ENCODE measurements at places on chromosomes 2 and 18. TPM values are rescaled to one million over a fixed set of nuclear protein-coding genes. Genes with fewer than 3 reads are reported as not detected.

GRCh38 chr2:2010251-2010650 lies 265.9 kb upstream of the PXDN start:
- DNase-seq = no peak

- no peak for DNase-seq
These were observed 5.1 kb downstream of the TRIB2 start for GRCh38 chr2:12721566-12722446.

Gene CWC22
- total RNA-seq = 24.2 TPM

Gene ACSL3
- 76.0 TPM for total RNA-seq

- no peak for DNase-seq
These were observed 53.2 kb downstream of the FEZ2 start for GRCh38 chr2:36544638-36545338.

DNA sequence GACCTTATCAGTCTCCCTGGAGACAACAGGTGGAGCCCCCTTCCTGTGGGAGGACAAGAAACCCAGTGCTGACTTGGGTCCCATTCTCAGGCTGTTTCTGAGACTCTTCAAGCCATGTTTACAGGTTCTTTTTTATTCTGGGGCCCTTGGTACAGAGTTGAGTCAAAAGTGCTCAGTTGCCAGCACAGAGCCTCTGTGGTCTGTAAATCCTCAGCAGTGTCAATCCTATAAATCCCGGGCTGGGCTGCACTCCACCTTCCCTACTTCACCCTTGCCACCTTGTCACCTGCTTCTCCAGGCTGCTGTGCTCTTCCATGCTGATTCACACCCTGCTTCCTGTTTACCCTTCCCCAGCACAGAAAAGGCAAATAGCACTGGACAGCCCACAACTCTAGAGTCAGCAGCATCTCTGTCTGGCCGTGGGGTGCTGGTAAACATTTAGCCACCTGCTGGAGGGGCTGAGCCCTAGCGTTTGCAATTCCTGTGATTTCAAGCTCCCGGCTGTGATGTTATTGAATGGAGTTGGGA lies 74.7 kb downstream of the TNFRSF11A start:
- DNase-seq = no peak

GRCh38 chr2:169838743-169839489 lies 11.7 kb downstream of the UBR3 start:
- no peak for DNase-seq

GRCh38 chr2:144509001-144509878 lies 10.7 kb downstream of the ZEB2 start:
- no peak for DNase-seq

DNA sequence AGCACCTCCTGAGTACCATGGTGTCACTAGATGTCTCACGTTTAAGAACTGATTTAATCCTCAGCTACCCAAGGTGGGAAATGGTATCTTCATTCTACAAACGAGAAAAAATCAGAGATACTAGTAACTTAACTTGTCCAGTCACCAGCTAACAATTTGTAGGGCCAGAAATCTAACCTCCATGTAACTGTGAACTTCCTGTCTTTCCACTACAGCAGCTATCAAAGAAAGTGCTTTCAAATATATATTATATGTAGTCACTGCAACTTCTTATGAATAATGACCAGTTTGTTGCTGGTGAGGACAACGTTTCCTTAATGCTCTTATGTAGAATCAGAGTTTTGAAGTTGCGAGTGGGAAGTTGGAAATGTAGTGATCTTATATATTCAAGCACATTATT lies 1.9 kb downstream of the REV1 start:
- DNase-seq = no peak

Gene RIT2
- total RNA-seq = not detected

Gene TGFBRAP1
- 53.2 TPM for total RNA-seq

- DNase-seq = no peak
These were observed 1.0 kb downstream of the LIMS1 start for GRCh38 chr2:108535357-108535631.

Gene LYG1
- total RNA-seq = 1.8 TPM

DNA sequence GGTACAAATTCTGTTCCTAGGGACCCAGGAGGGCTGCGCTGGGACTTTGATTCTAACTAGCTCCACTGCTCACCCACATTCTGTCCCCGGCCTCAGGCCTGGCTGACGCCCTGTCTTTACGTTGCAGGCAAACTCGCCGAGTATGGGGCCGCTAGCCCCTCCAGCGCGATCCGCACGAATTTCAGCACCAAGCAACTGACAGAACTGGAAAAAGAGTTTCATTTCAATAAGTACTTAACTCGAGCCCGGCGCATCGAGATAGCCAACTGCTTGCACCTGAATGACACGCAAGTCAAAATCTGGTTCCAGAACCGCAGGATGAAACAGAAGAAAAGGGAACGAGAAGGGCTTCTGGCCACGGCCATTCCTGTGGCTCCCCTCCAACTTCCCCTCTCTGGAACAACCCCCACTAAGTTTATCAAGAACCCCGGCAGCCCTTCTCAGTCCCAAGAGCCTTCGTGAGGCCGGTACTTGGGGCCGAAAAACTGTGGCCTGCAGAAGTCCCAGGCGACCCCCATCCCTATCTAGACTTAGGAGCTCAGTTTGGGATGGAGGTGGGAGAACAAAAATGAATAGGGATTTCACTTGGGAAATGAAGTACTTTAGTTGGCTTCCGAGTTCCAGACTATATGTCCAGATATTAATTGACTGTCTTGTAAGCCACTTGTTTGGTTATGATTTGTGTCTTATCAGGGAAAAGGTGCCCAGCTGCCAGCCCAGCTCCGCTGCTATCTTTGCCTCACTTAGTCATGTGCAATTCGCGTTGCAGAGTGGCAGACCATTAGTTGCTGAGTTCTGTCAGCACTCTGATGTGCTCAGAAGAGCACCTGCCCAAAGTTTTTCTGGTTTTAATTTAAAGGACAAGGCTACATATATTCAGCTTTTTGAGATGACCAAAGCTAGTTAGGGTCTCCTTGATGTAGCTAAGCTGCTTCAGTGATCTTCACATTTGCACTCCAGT lies 1.5 kb downstream of the HOXD1 start:
- no peak for DNase-seq

DNA sequence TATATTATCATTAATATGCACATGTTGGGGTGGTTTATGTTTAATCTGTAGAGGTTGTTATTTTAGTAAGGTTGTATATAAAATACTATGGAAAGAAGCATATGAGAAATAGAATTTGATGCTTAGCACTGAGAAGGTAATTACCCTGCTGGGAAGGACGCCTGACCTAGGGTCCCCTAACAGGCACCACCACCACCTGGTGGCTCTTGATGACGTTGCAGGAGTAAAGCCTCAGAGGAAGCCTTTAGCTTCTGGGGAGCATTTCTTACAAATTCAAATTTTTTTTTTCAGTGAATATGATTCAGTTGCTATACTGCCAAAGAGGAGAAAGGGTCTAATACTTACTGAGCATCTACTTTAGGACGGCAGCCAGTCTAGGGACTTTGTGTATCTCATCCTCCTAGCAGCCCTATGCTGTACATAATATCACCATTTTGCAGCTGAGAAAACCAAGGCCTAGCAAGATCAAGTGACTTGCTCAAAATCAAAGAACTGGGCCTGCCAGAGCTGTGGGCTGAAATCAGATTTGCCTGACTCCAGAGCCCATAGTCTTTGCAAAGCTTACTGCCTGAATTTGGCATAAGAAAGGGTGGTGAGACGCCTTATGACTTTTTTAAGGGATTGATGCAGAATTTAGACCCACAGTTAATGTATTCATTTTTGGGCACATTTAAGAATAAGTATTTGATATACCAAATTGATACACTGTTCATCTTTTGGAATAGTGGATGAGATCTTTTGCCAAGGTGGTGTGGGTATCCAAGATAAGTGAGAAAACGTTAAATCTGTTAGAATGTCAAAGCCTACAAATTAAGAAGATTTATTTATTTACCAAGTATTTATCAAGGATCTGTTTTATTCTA lies 78.8 kb upstream of the GAREM1 start:
- DNase-seq = peak; percentile 60

DNA sequence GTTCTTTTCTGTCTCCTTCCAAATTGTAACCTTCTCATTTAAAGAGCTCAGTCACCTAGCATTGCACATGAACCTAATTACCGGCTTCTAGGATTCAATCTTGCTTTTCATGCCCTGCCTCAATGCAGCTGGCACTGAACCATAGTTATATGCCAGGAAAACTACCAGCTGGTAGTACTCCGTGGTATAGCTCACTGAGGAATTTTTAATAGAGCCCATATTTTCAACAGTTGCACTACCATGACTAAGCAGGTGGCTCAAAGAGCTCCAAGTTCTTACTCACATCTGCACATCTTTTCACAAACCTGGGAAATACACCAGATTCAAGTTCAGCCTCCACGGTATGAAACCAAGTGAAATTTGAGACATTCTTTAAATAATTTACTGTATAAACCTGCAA lies 363.5 kb downstream of the GRB14 start:
- DNase-seq = no peak

GRCh38 chr18:28412521-28412920 lies 235.6 kb upstream of the CDH2 start:
- DNase-seq = no peak

DNA sequence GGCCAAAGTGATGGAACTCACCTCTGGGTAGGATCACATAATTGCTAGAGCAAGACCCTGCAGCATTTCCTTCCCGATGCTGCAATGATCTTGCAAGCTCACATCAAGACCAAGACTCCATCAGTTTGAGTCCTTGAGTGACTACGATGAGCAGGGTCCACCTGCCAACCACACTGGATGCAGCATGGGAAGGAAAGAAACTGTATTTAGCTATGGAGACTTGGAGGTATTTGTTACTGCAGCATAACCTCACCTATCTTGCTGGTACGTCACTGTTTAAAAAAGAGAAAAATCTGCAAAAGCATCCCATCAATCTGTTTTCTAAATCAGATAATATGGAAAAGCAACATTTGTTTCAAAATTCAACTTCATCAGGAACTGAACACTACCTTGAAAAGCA lies 2.5 kb downstream of the RNF152 start:
- no peak for DNase-seq

GRCh38 chr2:213238753-213239495 lies 45.3 kb upstream of the SPAG16 start:
- DNase-seq = peak; percentile 38

Gene ITGB6
- 13.7 TPM for total RNA-seq

DNA sequence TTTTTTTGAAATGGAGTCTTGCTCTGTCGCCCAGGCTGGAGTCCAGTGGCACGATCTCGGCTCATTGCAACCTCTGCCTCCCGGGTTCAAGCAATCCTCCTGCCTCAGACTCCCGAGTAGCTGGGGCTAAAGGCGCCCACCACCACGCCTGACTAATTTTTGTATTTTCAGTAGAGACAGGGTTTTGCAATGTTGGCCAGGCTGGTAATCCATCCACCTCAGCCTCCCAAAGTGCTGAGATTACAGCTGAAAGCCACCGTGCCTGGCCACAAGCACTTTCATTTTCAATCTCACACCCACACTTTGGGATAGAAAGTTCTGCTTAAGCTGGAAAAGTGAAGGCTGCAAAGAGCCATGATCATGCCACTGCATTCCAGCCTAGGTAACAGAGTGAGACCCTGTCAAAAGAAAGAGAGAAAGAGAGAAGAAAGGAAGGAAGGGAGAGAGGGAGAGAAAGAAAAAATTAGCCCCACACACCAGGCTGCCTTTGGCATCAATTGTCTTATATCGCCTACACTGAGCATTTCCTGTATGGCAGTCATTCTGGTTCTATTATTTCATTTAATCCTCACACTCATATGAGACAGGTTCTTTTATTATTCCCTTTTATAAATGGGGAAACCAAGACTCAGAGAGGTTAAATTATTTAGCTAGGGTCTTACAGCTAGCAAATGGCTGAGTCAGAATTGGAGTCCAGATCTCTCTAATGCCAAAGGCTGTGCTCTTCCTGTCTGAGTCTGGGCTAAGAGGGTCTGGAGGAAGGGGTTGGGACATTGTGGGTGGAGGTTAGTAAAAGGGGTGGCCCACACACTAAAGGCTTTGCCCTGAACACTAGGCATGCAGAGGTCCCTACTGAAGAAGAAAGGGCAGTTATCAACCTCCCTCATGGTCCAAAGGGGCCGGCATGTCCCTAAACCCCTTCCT lies 37.9 kb upstream of the PKDCC start:
- peak; percentile 3 for DNase-seq

DNA sequence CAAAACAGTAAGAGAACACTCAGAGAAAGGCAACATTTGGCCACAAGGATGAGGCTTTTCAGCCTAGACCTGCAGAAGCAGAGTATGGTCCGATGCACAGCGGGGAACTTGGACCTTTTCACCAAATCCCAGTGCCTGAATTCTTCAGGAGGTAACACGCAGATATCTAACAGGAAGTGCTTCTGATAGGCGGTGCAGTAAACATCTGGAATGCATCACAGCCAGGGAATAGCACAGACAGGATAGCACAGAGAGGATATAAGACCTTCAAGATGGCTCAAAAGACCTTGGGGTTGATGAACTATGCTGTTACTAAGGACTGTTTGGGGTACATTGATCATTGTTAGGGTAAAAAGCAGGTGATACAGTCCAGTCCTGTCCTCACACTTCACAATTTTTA lies 1.7 kb downstream of the TMEM127 start:
- no peak for DNase-seq

Gene ID2
- total RNA-seq = 226 TPM

DNA sequence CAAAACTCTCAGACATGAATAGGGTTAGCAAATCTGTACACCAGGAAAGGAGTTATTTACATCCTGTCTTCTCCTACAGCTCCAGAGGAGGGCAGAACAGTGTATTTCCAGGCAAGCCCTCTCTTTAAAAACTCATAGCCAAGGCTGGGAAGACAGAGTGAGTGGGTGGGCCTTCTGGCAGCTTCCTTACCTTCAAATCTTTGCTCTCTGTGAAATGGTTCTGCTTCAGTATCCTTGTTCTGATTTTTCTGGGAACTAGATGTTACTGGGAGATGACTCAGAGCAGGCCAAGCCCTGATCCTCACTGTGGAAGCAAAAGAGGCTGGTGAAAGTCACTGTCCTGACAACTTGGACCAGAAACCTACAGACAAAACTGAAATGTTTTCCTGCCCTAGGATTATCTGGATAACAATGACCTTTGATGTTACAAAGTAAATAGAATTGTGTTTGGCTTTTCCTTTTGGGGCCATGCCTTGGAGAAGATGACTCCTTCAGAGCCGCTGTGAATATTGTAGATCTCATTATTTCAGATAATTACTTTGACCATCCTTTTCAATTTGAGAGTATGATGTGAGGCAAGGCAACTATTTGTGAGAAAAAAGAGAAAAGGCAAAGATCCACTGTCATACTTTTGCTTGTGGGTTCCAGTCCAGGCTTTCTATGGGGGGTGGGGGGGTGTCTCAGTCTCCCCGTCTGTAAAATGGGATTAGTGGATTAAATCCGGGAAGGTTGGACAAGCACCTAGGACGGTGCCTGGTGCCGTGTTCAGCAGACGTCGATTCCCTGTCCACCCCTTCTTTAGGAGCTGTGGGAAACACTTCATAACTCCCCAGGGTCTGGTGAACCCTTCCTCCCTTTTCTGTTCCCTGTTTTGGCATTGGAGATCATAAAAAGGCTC lies 644 bp upstream of the QPCT start:
- DNase-seq = no peak

GRCh38 chr2:167191588-167191987 lies 303.3 kb downstream of the XIRP2 start:
- DNase-seq = no peak

GRCh38 chr18:75218065-75218923 lies 7.7 kb downstream of the TSHZ1 start:
- no peak for DNase-seq

GRCh38 chr2:176589825-176590440 lies 320.7 kb downstream of the MTX2 start:
- DNase-seq = no peak
